ENCODE measurements at places on chromosomes 4 and X.

- DNase-seq: no peak
Observed at GRCh38 chrX:103347682-103348397, 8.5 kb upstream of the TCEAL9 start.

DNA sequence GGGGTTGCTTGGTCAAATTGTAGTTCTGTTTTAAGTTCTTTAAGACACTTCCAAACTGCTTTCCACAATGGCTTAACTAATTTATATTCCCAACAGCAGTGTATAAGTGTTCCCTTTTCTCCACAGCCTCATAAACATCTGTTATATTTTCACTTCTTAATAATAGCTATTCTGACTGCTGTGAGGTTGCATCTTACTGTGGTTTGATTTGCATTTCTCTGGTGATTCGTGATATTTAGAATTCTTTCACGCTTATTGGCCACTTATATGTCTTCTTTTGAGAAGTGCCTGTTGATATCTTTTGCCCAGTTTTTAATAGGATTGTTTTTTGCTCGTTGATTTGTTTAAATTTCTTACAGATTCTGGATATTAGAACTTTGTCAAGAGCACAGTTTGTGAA lies 278.6 kb upstream of the ITM2A start:
- no peak for DNase-seq

DNA sequence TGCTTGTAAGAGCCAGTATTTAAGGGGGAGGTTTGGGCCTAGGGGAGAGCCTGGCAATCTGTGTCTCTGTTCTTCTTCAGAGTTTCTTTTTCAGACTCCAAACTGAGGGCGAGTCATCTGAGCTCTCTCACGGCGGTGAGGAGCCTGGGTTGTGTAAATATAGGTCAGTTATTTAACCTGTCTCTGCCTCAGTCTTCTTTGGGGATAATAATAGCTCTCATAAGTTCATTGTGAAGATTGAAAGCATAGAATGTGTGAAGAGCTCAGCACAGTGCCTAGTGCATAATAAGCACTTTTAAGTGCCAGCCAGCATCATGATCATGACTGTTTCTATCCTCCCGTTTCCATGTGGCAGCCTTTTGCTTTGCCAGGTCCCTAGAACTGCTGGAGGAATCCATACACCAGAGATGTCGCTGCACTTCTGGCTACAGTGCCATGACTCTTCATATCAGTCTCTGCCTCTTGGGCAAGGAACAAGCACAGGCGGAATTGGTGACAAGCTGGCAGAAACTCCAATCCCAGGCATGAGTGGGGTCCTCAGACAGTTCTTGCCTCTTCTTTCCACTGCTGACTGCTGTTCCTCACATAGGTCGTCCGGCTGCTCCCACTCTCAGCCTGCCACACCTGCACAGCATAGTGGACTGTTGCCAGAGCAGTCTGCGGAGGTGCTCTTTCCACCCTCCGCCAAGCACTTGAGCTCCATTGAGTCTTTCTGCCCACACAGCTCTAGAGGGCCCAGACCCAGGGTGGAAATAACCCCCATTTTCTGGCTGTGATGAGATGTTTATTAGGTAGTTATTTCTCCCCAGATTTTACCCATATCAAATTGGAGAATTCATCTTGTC lies 103.7 kb upstream of the MAML3 start:
- DNase-seq: no peak

DNA sequence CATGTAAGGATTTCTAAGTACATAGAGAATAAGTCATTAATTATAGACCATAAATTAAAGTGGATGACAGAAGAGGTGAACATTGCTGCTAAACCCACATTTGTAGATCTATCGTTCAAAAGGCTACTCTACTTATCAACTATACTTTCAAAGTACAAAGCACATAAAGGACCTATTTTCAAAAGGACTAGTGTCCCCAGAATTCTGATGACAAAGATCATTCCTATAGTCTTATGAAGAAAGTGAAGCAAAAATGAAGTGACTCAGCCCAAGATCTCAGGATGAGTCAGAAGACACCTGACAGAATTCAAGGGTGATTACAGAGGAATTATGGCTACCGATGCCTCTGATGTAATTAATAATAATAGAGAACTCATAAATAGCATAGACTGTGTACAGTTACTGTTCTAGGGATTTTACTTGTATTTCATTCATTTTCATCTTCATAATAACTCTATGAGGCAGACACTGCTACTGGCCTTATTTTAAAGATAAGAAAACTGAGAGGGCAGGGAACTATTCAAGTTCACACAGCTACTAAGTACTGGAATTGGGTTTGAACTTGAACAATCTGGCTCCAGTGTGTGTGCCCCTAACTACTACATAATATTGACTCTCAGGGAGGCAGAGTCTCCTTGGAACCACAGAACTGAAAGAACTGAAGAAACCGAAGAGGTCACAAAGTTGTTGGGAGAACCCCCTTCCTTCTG lies 17.1 kb downstream of the USP46 start:
- no peak for DNase-seq

DNA sequence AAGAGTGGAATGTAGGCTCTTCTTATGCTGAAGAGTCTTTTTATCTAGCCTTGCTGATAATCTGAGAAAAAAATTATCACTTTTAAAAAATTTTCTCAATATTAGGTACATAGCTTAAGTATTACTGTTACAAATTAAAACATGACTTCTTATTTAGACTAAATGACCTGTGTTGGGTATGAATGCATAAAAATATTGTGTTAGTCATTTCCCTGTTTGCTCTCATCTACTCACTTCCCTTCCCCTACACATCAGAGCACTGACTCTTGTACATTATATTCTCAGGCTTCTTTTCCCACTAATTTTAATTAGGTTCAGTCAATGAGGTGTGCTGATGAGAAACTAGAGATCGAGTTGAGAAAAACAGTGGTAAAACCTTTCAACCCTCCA lies 881.0 kb downstream of the PCDH18 start:
- no peak for DNase-seq

- no peak for DNase-seq
Observed at GRCh38 chrX:111467896-111468295, 43.5 kb upstream of the SERTM2 start.

DNA sequence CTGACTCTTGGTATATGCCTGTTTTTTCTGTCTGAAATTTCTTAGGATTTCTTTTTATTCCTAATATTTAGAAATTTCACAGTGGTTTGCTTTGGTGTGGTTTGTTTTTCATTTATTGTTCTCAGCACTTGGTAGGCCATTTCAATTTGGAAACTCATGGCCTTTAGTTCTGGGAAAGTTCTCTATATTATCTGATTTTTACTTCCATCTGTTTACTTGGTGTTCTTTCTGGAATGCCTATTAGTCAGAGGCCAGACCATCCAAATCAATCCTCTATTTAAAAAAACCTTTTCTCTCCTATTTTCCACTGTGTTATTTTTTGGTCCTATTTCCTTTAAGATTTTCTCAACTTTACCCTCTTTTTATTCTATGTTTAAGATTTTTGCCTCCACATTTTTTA lies 188.1 kb upstream of the SFRP2 start:
- DNase-seq: no peak

DNA sequence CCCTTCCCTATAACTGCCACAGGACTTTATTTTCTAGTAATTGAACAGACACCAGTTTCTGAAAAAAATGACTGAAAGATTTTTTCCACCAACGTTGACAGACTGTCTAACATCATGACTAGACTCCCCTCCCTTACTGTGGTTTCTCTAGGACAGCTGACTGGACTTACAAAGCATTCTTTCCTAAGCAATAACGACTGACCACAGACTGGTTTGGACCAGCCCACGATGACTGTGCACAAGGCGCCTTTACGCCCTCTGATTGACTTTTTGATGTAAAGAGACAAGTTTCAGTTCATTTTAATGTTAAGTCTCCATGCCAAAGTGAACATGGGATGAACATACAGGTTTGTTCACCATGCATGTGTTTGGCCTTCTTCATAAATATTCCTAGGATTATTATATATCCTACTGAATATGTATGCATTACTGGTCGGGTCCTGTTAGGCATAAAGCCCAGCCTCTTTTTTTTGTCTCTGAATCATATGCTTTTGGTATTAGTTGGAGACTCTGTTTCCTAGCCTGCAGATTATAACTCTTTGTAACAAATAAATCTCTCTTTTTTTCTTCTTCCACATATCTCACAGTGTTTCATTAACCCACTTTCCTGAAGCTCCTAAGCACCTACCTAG lies 50.5 kb upstream of the UGT2B4 start:
- peak; percentile 22 for DNase-seq

DNA sequence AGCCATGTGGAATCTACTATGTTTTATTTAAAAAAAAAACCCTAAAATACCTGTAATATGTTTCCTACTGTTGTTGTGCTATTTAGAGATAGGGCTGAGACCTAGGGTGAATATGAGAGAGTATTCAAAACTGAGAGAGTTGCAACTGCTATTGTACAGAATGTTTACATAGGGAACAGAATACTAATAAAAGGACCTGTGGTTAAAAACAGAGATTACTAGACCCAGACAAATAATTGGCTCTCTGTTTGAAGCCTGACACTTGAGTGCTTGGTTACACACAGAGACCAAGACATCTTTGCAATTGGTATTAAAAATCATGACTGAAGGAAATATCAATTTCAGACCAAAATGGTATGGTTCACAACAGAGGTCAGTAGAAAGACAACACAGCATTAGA lies 278.9 kb upstream of the GIMD1 start:
- no peak for DNase-seq

DNA sequence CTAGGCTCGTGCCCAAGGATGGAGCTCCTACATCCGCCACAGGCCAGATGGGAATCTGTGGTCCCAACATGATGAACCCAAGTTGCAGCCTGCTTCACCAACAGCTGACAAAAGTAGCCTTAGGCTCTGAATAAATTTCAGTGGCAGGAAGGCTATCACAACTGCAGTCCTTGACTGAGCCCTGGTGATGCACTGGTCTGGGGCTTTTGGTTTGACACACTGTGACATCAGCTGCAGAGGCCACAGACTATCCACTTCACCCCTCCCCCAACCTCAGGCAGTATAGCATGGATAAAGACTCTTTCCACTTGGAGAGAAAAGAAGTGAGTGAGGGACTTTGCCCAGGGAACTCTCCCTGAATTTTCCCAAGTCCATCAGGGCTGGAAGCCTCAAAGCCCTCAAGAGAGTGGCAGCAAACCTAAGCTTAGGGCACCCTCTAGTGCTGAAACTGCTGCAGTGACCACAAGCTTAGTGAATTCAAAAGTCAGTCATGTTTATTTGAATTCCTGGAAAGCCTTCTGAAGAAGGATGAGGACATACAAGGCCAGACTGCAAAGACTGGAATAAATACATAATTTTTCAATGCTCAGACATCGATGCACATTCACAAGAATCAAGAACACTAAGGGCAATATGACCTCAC lies 135.0 kb upstream of the TENT5D start:
- no peak for DNase-seq

GRCh38 chr4:23355258-23355657 lies 534.6 kb downstream of the PPARGC1A start:
- DNase-seq: no peak

DNA sequence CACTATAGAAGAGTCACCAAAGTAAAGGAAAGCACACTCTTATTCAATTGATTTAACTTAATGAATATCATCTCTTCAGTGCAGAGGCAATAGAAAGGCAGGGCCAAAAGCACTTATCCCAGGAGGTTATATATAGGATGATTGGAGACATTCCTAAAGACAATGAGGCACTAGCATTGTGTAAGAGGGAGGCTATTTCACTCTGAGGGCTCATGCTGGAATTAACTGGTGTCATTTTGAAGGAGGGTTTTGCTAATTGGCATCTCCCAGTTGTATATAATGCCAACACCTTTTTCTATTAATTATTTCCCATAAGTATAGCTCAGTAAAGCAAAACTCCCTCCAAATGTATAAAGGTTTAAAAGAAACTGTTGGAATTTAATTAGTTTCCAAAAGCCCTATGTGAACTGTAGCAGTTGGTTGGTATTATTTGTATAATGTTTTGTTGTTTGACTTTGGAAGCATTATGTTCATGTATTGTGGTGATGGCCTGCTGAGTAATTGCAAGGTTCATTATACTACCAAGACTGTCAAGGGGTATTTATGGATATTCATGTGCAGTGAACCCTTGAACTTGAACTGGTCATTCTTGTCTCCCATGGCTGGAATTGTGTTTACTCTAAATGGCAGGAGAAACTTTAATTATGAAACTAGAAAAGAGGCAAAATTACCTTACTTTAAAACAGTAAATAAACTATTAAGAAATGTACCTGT lies 270.3 kb downstream of the BMPR1B start:
- DNase-seq: no peak

DNA sequence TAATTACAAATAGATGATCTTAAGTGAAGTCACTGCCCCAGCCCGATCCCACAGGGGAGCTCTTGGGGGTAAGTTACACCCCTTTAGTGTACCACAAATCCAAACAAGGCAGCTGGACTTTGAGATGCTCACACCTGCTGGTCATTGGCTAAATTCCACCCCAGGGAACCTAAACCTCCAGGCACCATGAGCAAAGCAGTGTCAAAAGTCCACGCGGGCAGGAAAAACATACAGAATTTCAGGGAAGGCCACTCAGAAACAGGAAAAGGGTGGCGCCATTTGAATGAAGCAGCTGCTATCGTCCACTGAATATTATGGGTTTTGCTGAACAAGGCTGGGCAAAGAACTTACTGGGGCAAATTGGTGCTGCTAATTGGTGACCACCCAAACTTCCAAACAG lies 30.9 kb downstream of the SUPT20HL1 start:
- no peak for DNase-seq

DNA sequence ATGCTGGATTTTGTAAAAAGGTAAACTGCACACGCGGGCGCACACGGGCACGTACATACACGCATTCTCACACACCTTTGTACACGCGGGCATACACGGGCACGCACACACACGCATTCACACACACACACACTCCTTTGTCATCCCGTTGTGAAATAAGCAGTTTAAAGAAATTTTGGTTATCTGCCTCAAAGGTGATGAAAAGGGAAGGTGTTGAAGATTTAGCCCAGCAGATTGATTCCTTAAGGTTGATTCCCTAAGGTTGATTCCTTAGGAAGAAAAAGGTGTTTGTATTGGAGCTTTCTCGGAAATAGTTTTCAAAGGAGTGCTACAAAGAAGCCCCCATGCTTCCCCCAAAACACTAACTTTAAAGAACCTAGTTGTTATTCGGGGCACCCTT lies 693 bp downstream of the ATP10D start:
- no peak for DNase-seq

- no peak for DNase-seq
Observed at GRCh38 chrX:92247076-92247475, 467.9 kb downstream of the PCDH11X start.

GRCh38 chrX:24268786-24269185 lies 45.1 kb downstream of the SUPT20HL2 start:
- DNase-seq: no peak

- no peak for DNase-seq
Observed at GRCh38 chrX:71301195-71301924, at the start of gene ITGB1BP2. TSS of gene ITGB1BP2 (plus strand) at chrX:71301750. CDS start at chrX:71301807, 57 bp downstream.

GRCh38 chrX:131752493-131753198 lies 208.8 kb downstream of the OR13H1 start:
- DNase-seq: no peak

DNA sequence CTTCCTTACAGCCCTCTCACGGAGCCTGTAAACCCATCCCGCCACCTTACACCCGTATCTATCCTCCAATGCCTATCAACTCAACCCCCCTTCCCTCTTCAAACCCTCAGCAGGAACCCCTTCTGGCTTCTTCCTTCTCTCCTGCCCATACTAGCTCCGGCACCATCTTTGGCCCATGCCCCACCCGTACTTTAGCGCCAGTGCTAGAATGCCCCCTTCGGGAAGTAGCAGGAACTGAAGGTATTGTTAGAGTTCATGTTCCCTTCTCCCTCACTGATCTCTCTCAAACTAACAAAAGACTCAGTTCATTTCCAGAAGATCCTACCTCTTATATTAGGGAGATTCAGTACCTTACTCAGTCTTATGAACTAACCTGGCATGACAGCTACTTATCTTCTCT lies 2.7 kb upstream of the UGT2B15 start:
- no peak for DNase-seq

- no peak for DNase-seq
Observed at GRCh38 chr4:5052204-5052702, 973 bp downstream of the STK32B start.
